ENCODE measurements at places on chromosomes 12 and 14. TPM values are rescaled to one million over a fixed set of nuclear protein-coding genes. Genes with fewer than 3 reads are reported as not detected.

DNA sequence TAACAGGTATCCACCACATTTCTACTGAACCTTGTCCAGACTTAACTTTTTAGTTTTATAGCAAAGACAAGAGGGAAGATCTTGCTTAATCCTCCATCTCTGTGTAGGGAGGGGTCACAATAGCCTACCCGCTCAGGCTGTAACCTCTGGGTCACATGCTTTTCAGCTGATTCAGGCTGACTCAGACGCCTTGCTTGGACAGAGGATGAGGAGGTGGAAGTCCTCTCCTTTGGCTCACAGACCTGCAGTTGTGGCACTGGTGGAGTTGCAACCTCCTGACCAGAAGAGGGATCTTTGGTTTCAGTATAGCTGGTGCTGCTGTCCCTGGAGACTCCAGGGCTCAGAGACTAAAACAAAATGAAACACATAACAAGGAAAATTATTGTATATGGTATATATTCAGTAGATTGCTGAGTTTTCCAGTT lies 16.2 kb downstream of the ACIN1 start:
- no peak for DNase-seq
- H3K4me3 ChIP-seq, result no peak overlapping the region

GRCh38 chr12:65656891-65657351 lies 167.4 kb upstream of the HMGA2 start:
- DNase-seq, result no peak
- no peaks in the 10 kb centered on the region for H3K27me3 ChIP-seq
- no peaks in the 10 kb centered on the region for H3K36me3 ChIP-seq
- peaks cover 8% of the 10 kb centered on the region for H3K4me1 ChIP-seq
- H3K4me3 ChIP-seq, result no peak overlapping the region

Gene PRB2
- total RNA-seq, result not detected

GRCh38 chr14:43166163-43166562 lies 1340.9 kb downstream of the FSCB start:
- no peak overlapping the region for H3K4me3 ChIP-seq
- no peaks in the 10 kb centered on the region for H3K36me3 ChIP-seq

DNA sequence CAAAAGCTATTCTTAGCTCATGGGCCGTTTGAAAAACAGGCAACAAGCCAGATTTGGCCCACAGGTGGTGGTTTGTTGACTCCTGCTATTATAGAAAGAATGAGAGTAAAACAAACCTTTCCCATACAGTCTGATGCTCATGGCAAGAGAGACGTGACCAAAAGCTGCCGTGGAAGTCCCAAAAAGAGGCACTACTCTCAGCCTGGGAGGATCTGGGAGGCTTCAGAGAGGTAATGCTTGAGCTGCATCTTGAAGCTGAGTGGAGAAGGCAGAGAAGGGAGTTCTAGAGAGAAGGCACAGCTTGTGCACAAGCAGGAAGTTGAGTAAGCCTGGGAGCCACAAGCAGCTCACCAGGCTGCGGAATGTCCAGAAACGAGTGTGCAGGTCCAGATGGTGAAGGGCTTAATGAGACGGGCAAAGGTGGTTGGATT lies 9.6 kb downstream of the PLXNC1 start:
- no peak for DNase-seq
- H3K27ac ChIP-seq, result no peak overlapping the region
- H3K4me3 ChIP-seq, result no peak overlapping the region
- peaks cover 43% of the 10 kb centered on the region for H3K36me3 ChIP-seq

DNA sequence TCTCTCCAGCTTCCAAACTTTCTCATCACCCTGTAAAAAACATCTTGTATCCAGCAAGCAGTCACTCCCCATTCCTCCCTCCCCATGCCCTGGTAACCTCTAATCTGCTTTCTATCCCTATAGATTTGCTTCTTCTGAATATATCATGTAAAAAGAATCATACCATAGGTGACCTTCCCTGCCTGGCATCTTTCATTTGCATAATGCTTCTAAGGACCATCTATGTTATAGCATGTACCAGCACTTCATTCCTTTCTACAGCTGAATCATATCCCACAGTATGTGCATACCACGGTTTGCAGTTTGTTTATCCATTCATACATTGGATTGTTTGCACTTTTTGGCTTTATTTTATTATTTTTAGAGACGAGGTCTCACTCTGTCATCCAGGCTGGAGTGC lies 22.9 kb upstream of the VPS37B start:
- peaks cover 12% of the 10 kb centered on the region for H3K4me1 ChIP-seq
- H3K4me3 ChIP-seq, result no peak overlapping the region
- no peak overlapping the region for H3K27ac ChIP-seq
- no peak for DNase-seq
- H3K36me3 ChIP-seq, result no peaks in the 10 kb centered on the region
- H3K27me3 ChIP-seq, result peaks cover 13% of the 10 kb centered on the region

Gene SLC6A15
- not detected for total RNA-seq

- no peaks in the 10 kb centered on the region for H3K36me3 ChIP-seq
- peaks cover 55% of the 10 kb centered on the region for H3K27me3 ChIP-seq
- H3K4me3 ChIP-seq, result no peak overlapping the region
- no peak overlapping the region for H3K27ac ChIP-seq
- no peaks in the 10 kb centered on the region for H3K4me1 ChIP-seq
Measured at GRCh38 chr12:53768976-53769375, 17.2 kb upstream of the CISTR start.

Gene ENDOU
- total RNA-seq, result not detected

DNA sequence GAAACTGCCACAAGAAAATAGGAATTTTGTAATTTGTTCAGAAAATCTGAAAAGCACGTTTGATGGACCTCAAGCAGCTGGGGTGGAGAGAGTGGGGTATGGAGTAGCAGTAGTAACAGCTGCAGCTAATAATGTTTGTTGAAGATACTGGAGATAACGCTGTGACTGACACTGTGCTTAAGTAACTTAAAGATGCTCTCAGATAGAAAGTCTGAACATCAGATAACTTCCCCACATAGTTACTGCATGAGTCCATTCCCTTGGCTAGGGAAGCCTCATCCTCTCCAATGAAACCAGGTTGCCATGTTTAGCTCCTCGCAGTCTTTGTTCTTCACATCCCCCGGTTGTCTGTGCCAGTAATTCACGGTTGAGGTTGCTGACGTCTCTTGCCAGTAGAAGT lies 24.9 kb downstream of the RMST start:
- H3K4me1 ChIP-seq, result no peaks in the 10 kb centered on the region
- no peak overlapping the region for H3K27ac ChIP-seq
- no peaks in the 10 kb centered on the region for H3K27me3 ChIP-seq
- DNase-seq, result no peak

Gene SLCO1A2
- total RNA-seq, result not detected

DNA sequence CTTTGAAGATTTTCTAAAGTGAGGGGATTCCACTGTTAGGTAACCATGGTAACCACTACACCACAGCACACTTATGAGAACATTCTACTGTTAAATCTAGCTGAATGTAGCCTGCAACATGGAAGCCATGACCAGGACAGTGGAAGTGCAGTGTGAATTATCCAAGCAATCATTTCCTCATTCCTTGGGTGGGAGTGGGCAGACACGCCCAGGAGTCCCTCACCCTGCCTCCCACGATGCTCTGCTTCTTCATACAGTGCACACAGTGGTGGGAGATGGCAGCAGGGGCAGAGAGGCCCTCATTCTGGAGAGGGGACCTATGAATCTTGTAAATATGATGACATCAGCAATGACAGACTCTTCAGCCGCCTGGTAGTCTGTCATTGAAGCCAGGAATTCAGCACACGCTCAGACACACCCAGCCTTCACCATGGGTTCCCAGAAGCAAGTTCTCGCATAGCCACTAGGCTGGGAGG lies 70.1 kb upstream of the HOXC13 start:
- H3K4me1 ChIP-seq, result no peaks in the 10 kb centered on the region
- H3K36me3 ChIP-seq, result no peaks in the 10 kb centered on the region
- DNase-seq, result no peak
- H3K27ac ChIP-seq, result no peak overlapping the region
- no peak overlapping the region for H3K4me3 ChIP-seq

DNA sequence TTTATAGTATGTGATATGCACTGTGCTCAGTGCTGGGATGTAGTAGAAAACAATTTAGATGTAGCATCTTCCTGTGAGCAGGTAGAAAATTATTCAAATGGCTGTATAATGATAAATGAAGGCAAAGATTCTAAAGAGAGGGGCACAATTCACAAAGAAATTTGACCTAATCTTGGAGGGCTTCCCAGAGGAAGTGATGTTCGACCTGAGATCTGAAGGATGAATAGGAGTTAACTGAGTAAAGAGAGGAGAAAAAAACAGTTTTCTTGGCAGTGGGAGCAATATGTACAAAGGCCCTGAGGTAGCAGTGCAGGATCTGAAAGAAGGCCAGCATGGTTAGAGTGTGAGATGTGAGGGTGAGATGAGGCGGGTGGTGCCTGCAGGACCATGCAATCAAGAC lies 15.2 kb downstream of the RPH3A start:
- H3K4me3 ChIP-seq, result no peak overlapping the region
- no peak for DNase-seq

Gene TPI1
- total RNA-seq, result 1,427 TPM

Gene KLHDC2
- 26.2 TPM for total RNA-seq

- no peaks in the 10 kb centered on the region for H3K4me1 ChIP-seq
- no peaks in the 10 kb centered on the region for H3K27me3 ChIP-seq
- H3K36me3 ChIP-seq, result no peaks in the 10 kb centered on the region
Measured at GRCh38 chr12:20624718-20625117, 70.4 kb upstream of the SLCO1C1 start.

GRCh38 chr12:80001562-80001961 lies 66.7 kb upstream of the PPP1R12A start:
- DNase-seq, result no peak
- H3K27me3 ChIP-seq, result peaks cover 6% of the 10 kb centered on the region
- H3K4me3 ChIP-seq, result no peak overlapping the region
- no peaks in the 10 kb centered on the region for H3K36me3 ChIP-seq
- no peaks in the 10 kb centered on the region for H3K4me1 ChIP-seq

DNA sequence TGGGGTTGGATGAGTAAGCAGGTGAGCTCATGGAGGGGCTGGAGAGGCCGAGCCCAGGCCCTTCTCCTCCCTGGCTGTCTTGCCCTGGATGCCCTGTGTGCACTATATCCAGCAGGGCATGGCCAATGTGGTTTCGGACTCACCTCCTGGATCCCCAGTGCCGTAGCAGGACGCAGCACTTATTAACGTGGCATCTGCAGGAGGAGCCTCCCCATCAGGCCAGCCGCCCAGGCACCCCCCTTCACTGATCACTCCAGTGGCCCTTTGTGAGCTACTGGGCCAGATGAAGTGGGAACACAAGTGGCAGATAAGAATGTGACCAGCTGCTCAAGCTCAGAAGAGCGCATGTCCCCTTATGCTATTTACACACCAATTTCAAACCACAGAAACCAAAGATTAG lies 43.1 kb upstream of the DICER1 start:
- H3K27ac ChIP-seq, result no peak overlapping the region
- no peak overlapping the region for H3K4me3 ChIP-seq
- no peaks in the 10 kb centered on the region for H3K4me1 ChIP-seq
- no peak for DNase-seq

GRCh38 chr14:24032727-24033418 lies 18.9 kb upstream of the CARMIL3 start:
- no peak for DNase-seq
- H3K27ac ChIP-seq, result no peak overlapping the region
- H3K4me1 ChIP-seq, result peaks cover 6% of the 10 kb centered on the region
- peaks cover 8% of the 10 kb centered on the region for H3K27me3 ChIP-seq

GRCh38 chr12:125203145-125203765 lies 138.0 kb downstream of the AACS start:
- no peaks in the 10 kb centered on the region for H3K36me3 ChIP-seq
- DNase-seq, result no peak

DNA sequence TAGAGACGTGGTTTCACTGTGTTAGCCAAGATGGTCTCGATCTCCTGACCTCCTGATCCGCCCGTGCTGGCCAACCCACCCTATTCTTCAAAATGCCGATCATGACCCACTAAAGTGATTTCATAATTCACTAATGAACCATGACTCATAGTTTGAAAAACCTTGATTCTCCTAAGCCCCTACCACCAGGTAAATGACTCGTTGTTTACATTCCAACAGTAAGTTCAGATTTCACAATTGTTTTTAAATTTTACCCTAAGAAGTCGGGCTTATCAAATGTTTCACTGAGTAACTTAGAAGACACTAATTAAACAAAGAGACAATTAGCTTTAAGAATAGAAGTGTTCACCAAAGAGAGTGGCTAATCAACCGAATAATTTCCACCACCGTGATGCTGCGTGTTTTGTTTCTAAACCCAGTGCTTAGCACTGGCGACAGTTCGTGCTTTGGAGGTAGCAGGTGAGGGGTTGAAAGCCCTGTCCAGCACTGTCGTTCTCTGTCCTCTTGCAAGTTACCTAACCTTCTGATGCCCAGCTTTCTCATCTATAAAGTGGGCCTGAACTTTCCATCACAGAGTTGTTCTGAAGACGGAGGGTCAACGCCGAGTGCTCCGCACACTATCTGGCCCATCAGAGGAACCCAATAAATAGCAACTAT lies 136.5 kb downstream of the NTF3 start:
- H3K4me3 ChIP-seq, result no peak overlapping the region
- H3K27me3 ChIP-seq, result no peaks in the 10 kb centered on the region
- no peak for DNase-seq
- H3K4me1 ChIP-seq, result no peaks in the 10 kb centered on the region

Gene CCDC196
- not detected for total RNA-seq

Gene CLEC12A
- not detected for total RNA-seq

- peaks cover 1% of the 10 kb centered on the region for H3K4me1 ChIP-seq
- H3K27me3 ChIP-seq, result peaks cover 2% of the 10 kb centered on the region
- no peak for DNase-seq
- no peak overlapping the region for H3K27ac ChIP-seq
Measured at GRCh38 chr12:98572010-98572409, 21.5 kb upstream of the SLC25A3 start.
